ENCODE measurements at places on chromosomes 12 and 14. TPM values are rescaled to one million over a fixed set of nuclear protein-coding genes. Genes with fewer than 3 reads are reported as not detected.

Gene TMEM132C
- total RNA-seq: 6.5 TPM

Gene SLC15A5
- not detected for total RNA-seq

Gene A2M
- total RNA-seq: 189 TPM

Gene SOAT2
- not detected for total RNA-seq

Gene LRP1-AS
- not detected for total RNA-seq

Gene ITPR2
- total RNA-seq: 18.5 TPM

Gene TMEM233
- total RNA-seq: 0.62 TPM

Gene DLK1
- total RNA-seq: 0.19 TPM

Gene IGFBP6
- 457 TPM for total RNA-seq

Gene CLEC4A
- 0.20 TPM for total RNA-seq

Gene FOXN4
- total RNA-seq: not detected

Gene NPC2
- 713 TPM for total RNA-seq

Gene FGF6
- not detected for total RNA-seq

Gene SLC6A12
- total RNA-seq: not detected

Gene SLC35F4
- not detected for total RNA-seq

Gene NEUROD4
- total RNA-seq: not detected

Gene AQP2
- total RNA-seq: 0.31 TPM

All from cardiac ventricle fibroblast (primary cell).